ENCODE measurements at places on chromosomes 4 and X.

DNA sequence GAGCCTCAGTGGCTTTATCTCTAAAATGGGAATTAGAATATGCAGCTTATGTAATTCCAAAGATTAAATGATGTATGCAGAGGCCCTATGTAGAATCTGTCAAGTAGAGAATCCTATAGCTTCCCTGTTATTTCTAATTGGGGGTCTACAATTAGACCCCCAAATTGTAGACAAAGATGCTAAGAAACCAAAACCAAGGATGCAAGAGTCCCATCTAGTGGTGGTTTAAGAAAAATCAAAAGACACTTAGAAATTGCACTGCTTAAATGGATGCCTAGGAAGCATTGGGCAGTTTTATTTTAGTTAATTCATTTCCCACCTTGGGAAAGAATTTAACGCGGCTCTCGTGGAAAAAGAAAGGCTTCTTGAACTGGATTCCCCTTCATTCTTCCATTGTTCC is 115.2 kb downstream of the GABRA2 start:
- DNase-seq: no peak

- no peak for DNase-seq
These were observed at the start of gene LRAT for GRCh38 chr4:154743683-154744340. TSS of gene LRAT (plus strand) at chr4:154744000. CDS start at chr4:154744327, 327 bp downstream.

- DNase-seq: no peak
These were observed 79.7 kb downstream of the KIT start for GRCh38 chr4:54737421-54737820.

DNA sequence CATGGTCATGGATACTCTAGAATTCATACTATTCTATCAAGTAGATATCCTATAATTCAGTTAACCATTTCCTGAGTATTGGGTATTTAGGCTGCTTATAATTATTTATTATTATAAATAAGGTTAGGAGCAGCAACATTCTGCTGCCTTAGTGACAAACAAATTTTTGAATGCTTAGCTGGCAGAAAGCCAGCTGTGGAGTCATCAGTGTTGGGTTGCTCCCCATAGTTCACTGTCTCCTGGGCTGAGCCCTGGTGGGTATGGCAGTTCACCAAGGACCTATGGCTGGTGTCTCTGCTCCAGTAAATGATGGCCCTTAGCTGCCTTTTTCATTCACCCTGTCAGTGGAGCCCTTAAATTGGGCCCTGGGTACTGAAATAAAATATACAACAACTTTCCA is 61.8 kb downstream of the SMARCA5 start:
- DNase-seq: no peak

- no peak for DNase-seq
These were observed 40.2 kb upstream of the NHSL2 start for GRCh38 chrX:71870208-71871098.

- DNase-seq: no peak
These were observed 12.0 kb upstream of the LRAT start for GRCh38 chr4:154731756-154732155.

GRCh38 chrX:20623448-20623847 is 356.7 kb upstream of the RPS6KA3 start:
- DNase-seq: no peak

- DNase-seq: no peak
These were observed 556.0 kb upstream of the CPEB2 start for GRCh38 chr4:14446311-14446710.

DNA sequence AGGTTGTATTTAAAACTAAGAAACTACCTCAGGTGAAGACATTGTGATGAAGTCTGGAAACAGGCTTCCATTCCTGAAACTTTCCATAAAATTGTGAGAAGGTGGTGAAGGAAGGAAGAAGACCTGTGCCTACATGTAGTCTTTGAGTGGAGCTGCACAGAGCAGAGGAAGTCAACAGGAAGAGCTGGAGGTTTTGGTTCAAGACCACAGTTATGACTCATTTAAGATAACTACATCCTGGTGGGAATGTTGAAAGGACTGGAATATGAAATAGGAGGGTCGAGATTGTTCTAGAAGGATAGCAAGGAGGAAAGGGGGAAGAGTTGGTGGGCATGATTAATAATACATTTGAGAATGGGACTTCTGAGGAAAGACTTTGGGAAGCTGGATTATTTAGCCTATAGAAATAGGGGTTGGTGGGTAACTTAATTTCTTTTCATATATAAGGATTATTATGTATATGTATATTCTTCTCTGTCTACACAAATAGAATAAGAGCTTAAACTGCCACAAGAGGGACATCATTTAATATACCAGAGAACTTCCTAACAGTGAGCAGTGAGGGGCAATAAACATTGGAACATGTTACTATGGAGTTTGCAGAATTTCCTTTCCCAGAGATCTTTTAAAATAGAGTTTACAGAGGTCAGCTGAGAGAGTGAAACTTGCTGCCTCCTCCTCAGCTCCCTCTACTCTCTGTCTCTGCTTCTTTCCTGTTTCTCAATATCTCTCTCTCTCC is 23.5 kb downstream of the AWAT2 start:
- DNase-seq: no peak

DNA sequence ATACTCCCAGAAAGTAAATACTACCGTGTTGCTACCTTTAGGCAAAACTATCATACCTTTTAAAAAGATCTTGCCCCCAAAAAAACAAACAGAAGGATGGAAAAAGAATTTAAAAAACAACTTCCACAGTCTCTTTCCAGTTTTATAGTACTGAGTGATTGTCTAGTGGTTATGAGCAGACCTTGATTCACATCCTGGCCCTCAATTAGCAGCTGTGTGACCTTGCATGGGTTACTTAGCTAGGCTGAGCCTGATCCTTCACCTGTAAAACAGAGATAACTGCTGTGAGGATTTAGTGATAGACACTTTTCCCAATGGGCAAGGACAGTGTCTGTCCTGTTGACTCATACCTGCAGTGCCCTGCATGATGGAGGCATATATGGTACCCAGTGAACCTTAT is 49.0 kb downstream of the SMAD1 start:
- no peak for DNase-seq

GRCh38 chr4:3290476-3290875 is 2.3 kb upstream of the RGS12 start:
- no peak for DNase-seq

DNA sequence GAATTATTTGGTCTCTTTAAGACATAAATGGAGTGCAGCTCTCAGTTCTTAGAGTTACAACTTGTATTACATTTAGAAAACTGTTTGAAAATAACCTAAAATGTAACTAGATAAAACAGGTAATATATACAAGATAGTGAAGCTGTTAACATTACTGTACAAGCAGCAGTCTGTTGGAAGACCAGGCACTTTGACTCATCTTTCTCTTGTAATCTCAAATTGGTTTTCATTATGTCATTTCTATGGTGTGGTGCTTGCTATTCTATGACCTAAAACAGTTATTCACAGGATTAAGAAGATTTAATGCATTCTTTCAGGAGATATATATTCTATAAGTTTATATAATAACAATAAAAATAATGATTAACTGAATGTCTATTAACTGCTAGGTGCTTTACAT is 282.5 kb upstream of the PITX2 start:
- no peak for DNase-seq

- no peak for DNase-seq
These were observed 73.0 kb downstream of the FAM47B start for GRCh38 chrX:35015621-35016020.

DNA sequence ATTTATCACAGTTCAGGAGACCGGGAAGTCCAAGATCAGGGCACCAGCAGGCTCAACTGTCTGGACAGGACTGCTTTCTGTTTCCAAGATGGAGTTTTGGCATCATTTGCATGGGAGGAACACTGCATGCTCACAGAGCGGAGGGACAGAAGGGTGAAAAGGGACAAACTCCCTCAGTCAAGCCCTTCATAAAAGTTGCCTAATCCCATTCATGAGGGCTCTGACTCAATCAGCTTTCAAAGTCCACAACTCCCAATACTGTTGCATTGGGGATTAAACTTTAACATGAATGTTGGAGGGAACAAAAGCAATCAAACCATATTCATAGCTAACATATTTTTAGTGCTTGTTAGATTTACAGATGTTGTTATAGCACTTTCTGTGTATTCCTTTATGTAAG is 158.9 kb upstream of the MAD2L1 start:
- DNase-seq: no peak

DNA sequence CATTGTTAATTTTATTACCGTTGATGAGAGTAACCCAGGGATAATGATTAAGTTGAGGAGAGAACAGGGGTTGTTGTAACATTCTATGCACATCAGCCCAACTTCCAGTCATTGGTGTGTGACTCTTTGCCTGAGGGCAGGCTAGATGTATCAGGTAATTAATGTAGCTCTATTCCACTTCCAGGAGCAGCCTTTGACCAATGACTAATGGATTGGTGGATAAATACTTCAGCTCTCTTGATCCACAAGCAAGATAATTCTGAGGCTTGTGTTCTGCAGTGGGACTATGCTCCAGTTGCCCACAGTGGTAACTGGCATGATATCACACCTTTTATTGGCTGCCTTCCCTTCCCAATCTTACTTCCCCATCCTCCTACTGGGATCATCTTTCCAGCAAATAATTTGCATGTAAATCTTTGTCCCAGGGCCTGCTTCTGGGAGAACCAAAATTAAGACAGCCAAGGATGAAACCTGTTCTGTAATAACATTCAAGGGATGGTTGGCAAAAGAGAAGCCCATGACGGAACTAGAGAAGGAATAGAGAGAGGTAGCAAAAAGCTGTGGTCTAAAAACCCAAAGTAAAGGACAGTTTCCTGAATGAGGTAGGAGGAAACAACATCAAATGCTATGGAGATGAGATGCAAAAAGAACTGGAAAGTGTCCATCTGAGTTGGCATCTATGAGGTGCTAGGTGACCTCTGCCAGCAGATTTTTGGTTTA is 241.4 kb upstream of the RPS6KA3 start:
- DNase-seq: no peak

- DNase-seq: no peak
These were observed 19.4 kb downstream of the PPP2R3B start for GRCh38 chrX:367349-367748.

GRCh38 chr4:113566015-113566795 is 195.3 kb downstream of the CAMK2D start:
- no peak for DNase-seq

DNA sequence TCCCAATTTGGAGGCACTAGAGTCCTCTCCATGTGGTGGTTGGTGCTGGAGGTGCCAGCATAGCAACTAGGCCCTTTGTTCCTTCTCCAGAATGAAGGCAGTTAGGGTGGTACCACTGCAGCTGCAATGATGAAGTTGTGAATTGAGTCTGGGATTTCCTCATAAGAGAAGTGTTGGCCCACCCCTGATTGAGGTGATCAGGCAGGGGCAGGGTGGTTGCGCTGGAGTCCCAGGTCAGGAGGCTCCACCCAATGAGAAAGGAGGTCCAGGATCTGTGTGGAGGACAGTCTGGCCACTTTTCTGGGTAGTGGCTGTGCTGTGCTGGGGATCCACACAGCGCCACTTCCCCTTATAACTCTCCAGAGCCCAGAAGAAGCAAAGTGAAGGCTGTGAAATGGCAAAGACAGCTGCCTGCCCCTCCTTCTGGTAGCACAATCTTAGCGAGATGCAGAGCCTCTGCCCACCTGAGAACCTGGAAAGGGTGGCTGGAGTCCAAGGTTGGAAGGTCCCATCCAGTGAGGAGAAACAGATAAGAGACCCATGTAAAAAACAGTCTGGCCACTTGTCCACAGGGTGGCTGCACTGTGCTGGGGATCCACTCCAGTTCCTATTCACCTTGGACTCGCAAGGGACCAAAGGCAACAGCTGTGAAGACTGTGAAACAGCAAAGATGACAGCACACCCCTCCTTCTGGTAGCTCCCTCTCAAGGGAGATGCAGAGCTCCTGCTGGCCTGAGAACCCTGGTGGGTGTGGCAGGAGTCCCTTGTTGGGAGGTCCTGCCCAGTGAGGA is 124.6 kb downstream of the RRAGB start:
- no peak for DNase-seq

- no peak for DNase-seq
These were observed 64.1 kb upstream of the GUCY1A1 start for GRCh38 chr4:155602351-155603140.

GRCh38 chrX:78092296-78092695 is 11.8 kb upstream of the PGK1 start:
- no peak for DNase-seq

GRCh38 chr4:2624782-2625530 is 88.5 kb downstream of the FAM193A start:
- no peak for DNase-seq

- peak; percentile 83 for DNase-seq
These were observed 4.4 kb upstream of the CXorf38 start for GRCh38 chrX:40651620-40652223.

GRCh38 chr4:173282626-173283025 is 51.5 kb downstream of the HMGB2 start:
- no peak for DNase-seq

DNA sequence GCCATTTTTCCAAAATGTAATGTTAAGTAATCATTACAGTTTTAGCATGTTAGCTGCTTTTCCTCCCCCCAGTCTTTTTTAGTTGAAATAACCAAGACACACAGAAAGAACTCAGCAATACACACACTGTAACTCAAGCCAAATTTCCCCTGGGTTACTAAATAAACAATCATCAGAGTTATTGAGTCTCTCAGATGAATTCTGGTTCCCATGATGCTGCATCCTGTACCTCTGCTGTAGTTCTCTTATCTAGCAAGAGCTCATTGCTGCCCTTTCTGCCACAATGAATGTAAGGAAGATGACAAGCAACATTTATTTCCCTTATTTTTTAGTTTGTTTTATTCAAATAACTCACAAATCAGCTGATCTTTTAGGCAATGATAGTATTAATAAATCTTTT is 185.1 kb downstream of the ARHGAP6 start:
- no peak for DNase-seq

- no peak for DNase-seq
These were observed 128.2 kb downstream of the CPEB2 start for GRCh38 chr4:15130441-15130840.

GRCh38 chr4:159446266-159446976 is 343.5 kb downstream of the RAPGEF2 start:
- no peak for DNase-seq

DNA sequence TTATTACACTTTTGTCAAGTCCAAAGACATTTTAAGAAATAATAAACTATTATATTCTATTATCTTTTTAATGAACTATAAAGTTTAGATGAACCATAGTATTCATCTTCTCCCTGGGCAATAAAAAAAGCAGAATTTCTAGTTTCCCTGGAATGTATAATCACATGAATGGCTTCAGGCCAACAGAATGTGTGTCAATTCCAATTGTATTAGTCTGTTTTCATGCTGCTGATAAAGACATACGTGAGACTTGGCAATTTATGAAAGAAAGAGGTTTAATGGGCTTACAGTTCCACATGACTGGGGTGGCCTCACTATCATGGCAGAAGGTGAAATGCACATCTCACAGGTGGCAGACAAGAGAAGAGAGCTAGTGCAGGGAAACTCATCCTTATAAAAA is 70.7 kb upstream of the ANXA10 start:
- no peak for DNase-seq

- DNase-seq: peak; percentile 13
These were observed at the start of gene CFAP299 for GRCh38 chr4:80335554-80336358. TSS of gene CFAP299 (plus strand) at chr4:80335730.

- no peak for DNase-seq
These were observed 746 bp downstream of the PPAT start for GRCh38 chr4:56434599-56435139.

DNA sequence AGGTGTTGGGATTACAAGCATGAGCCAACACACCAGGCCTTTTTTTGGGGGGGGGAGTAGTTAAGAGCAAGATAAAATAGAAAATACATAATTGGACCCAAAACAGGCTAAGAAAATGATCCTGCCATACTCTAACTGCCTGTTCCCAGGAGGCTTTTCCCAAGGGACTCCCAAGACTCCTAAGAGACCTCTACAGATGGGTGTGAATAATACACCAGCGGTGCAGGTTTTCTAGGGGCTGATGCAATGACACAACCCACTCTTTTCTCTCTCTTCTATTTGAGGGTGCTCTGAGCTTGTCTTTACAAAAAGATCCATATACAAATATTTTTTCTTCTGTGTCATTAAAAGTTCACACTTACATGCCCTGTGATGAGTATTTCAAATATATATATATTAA is 116.9 kb downstream of the RASL11B start:
- no peak for DNase-seq

Measured in activated gamma-delta T cell treated with Interleukin-2 at 50 U/mL for 16 hours (primary cell).